ENCODE measurements at places on chromosomes 2 and 18.

DNA sequence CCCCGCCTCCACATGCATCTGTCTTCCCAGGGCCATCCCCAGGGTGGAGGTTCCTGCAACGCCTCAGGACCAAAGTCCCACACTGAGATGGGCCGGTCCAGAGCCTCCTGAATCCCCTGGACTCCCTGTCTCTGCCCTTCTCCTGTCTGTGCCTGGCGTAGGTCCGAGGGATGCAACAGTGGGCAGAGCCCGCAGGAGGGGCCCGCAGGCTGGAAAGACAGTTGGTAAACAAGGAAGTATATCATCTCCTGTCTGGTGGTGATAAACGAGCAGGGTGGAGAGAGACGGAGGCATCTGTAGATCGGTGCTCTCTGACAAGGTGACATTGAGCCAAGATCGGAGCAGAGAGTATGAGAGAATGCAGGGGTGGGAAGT is 72.6 kb upstream of the RAB6C start:
- no peak for DNase-seq

GRCh38 chr18:34397286-34397896 is 172.7 kb upstream of the NOL4 start:
- no peak for DNase-seq

DNA sequence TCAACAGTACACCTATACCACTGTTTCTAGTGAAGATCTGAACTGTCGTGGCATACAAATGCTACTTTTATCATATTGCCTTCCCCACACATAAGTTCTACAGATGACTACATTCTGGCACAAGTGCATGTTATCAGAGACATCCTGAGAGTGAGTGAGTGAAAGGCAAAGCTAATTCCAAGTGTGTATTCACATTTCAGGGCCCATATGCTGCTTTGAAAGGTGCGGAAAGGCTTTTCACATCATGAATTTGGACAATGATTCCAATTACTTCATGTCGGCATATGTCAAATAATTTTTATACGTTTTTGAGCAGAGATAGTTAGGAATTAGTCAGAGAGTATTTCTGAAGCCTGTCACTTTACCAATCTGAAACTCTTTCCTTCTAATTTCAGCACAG is 101.7 kb downstream of the GAREM1 start:
- no peak for DNase-seq

GRCh38 chr2:237323656-237324055 is 90.3 kb downstream of the COL6A3 start:
- DNase-seq: no peak

- no peak for DNase-seq
These were observed 251.3 kb downstream of the DYSF start for GRCh38 chr2:71704688-71705087.

DNA sequence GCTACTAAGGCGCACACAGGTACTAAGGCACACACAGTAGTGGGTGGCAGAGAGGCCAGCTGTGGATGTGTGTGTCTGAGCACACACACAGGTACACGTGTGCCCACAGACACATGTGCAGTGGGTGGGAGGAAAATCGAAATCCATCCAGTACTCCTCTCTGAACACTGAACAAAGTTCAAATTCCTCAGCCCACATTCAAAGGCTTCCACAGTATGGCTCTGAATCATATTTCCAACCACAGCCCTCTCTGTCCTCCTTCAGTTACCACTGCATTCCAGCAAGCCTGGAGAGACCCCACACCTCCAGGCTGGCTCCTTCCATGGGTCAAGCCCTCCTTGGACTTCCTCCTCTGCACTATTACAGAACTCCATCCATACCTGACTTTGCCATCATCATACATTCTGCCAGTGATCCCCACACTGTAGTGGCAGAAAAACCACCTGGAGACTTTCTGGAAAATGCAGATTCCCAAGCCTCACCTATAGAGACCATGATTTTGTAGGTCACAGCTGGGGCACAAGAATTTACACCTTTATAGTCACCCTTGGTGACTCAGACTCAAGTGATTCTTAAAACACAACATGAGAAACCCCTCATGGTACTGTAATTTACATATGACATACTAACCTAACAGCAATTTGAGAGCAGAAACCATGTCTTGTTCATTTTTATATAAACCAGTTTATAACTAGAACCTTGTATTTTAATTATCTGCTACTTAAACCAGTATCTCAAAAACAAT is 31.4 kb downstream of the EPG5 start:
- no peak for DNase-seq

All from activated gamma-delta T cell (primary cell).